RPMI8226 (cell line): ENCODE measurements at places on chromosomes 2 and 18.

DNA sequence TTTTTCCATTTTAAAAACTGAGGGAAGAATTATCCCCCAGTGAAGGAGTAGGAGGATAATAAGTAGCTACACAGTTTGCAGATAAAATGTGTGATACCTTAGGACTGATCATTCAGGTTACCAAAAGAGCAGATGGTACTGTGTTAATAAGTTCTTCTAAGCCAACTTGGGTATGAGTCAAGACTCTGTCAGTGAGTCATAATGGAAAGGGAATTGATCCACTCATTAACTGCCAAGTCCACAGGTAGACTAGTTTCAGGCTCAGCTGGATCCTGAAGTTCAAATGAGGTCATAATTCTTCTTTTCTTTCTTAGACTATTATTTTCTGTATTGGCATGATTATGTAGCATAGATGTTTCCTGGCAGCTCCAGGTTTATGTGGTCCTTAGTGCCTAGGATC lies 142.4 kb upstream of the ALPP start:
- DNase-seq = no peak

GRCh38 chr18:28846958-28847357 lies 670.0 kb upstream of the CDH2 start:
- DNase-seq = no peak

DNA sequence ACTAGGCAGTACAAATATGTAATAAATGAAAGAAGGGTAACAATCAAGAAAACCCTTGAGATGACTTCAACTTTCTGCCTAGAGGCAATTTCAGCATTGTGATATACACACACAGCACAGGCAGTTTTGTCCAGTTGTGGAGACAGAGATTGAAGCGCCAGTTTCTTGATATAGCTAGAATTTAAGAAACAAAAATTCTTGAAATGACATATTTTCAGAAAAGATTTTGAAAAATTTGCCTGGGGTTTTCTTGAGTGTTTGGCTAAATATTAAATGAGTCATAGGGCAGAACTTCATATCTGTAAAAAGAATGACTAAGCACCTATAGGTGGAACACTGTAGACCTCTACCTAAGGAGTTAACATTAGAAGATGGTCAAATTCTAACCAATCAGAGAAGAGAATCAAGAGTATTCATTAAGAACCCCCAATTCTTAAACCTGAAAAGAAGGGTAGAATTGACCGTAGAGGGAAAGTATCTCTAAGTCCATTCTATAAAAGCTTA lies 1266.8 kb upstream of the TMEFF2 start:
- DNase-seq = no peak

- DNase-seq = no peak
Observed at GRCh38 chr18:24683925-24684324, 223.5 kb downstream of the HRH4 start.

GRCh38 chr2:16055848-16056580 lies 115.7 kb downstream of the MYCN start:
- DNase-seq = peak; percentile 87
